ENCODE measurements at places on chromosomes 7 and 10. TPM values are rescaled to one million over a fixed set of nuclear protein-coding genes. Genes with fewer than 3 reads are reported as not detected.

Gene KIAA1217
- total RNA-seq = 108 TPM

Gene NPY
- not detected for total RNA-seq

Gene PODXL
- total RNA-seq = 40.4 TPM

Gene PTPRN2
- 34.3 TPM for total RNA-seq

Gene TACR2
- 1.1 TPM for total RNA-seq

Gene PDE6C
- not detected for total RNA-seq

Gene SPDYE5
- not detected for total RNA-seq

Gene TET1
- 3.3 TPM for total RNA-seq

Gene HECW1
- total RNA-seq = 0.83 TPM

Gene ITGB1
- total RNA-seq = 152 TPM

GRCh38 chr7:135757719-135758411 is 9.3 kb upstream of the FAM180A start:
- DNase-seq = no peak

- DNase-seq = no peak
Measured at GRCh38 chr7:42236266-42236975, 588 bp downstream of the GLI3 start.

- no peak for DNase-seq
Measured at GRCh38 chr7:921581-922333, 32.7 kb downstream of the ADAP1 start.

DNA sequence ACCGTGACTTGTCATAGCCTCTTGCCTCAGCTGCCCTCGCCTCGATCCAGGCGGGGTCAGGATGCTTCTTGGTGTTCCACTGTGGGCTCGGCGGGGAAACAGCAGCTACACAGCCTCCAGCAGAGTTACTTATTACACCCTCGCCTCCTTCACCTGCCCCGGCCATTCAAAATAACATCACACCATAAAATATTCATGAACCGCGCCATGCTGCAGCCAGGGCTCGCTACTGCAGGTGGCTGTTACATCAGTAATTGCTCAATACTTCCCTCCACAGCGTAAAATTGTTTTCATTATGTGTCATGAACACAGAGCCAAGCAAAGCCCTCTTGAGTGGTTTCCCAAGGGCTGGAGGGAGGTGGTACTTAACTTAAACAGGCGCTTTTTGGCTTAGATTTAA is 241.5 kb upstream of the SP8 start:
- DNase-seq = peak; percentile 38

GRCh38 chr7:90345595-90346335 is 751 bp upstream of the GTPBP10 start:
- DNase-seq = no peak

GRCh38 chr7:142611566-142612236 is 137.6 kb upstream of the PRSS1 start:
- no peak for DNase-seq

- DNase-seq = no peak
Measured at GRCh38 chr7:8365499-8366110, 67.8 kb upstream of the NXPH1 start.

- DNase-seq = no peak
Measured at GRCh38 chr7:131530137-131530536, 26.3 kb downstream of the PODXL start.

- peak; percentile 90 for DNase-seq
Measured at GRCh38 chr7:76296743-76297740, 5.4 kb upstream of the HSPB1 start.

GRCh38 chr7:100890653-100891567 is 1.4 kb upstream of the UFSP1 start:
- no peak for DNase-seq

GRCh38 chr10:117159390-117159789 is 21.3 kb upstream of the VAX1 start:
- DNase-seq = no peak

DNA sequence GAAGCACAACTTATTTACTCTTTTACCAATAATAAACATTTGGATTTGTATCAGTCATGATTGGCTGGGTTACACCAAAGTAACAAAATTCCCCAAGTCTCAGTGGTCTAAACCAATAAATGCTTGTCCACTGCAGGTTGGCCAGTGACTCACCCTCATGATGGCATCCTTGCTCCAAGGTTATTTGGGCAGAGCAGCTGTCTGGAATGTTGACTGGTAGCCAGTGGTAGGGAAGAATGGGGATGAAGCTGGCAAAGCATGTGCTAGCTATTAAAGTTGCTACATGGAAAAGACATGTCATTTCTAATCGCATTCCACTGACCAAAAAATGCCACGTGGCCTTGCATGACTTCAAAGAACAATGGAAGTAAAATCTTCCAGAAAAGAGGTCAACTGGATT is 1168.7 kb upstream of the CELF2 start:
- DNase-seq = no peak

- no peak for DNase-seq
Measured at GRCh38 chr10:32340596-32341180, 6.3 kb downstream of the EPC1 start.

GRCh38 chr7:21784989-21785388 is 160.7 kb downstream of the CDCA7L start:
- no peak for DNase-seq

- no peak for DNase-seq
Measured at GRCh38 chr7:141128931-141129330, 55.1 kb downstream of the TMEM178B start.

DNA sequence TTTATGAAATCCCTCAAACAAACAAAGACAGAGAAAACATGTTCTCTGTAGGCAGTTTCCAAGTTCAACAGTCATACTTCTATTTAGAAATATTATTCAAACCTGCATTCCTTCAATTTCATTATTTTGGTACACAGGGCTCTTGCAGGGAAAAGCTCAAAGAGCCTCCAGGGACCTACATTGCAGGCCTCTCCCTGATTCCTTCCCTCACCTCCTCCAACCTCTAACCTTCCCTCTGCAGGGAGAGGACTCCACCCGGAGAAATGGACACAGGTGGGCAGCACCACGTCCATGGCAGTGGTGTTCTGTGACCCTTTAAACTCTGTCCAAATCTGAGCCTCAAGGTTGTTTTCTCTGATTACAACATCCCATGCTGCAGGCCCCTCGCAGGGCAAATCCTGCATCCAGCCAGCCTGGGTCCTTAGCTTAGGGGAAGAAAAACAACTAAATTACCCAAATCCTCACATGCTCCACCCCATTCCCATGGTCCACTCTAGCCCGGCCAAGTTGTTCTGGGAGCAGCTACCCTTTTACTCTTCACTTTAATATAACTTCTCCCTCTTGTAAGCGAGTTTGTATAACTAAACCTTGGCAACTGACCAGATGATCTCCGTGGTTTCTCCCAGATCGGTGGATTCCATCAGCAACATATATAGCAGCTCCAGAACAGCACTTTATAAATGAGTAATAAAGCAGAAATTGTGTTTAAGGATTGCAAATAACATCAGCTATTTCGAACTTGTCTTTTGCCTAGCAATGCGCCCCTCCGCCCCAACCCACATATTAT is 129.8 kb downstream of the CUBN start:
- DNase-seq = no peak

GRCh38 chr10:70856454-70856853 is 31.9 kb downstream of the PCBD1 start:
- no peak for DNase-seq

DNA sequence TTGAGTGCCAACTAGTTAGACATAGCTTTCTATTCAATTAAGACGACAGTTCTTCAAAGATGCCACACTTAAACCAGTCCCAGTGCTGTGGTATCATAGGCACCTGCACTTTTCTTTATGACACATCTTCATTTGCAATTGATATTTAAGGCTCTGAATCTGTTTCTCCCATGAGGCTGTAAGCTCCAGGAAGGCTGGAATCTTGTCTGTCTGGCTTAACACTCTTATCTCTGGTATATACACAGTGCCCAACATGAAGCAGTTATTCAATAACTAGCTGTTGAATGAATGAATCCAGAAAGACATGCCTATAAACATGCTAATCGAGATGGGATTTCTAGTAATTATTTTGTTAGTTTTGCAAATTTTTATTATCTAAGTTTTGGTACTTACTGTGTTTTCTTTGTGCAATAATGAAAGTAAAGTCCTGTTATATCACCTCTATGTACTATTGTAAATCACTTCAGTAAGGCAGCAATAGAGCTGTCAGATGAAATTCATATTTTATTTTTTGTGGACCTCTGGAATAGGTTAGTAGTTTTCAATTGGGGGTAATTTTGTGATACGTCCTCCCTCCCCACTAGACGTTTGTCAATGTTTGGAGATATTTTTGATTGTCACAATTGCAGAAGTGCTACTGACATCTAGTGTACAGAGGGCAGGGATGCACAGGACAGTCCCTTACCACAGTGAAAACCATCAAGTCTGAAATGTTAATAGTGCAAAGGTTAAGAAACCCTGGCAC is 51.3 kb upstream of the STEAP4 start:
- DNase-seq = no peak

GRCh38 chr10:34046506-34047034 is 712.1 kb upstream of the NRP1 start:
- no peak for DNase-seq

DNA sequence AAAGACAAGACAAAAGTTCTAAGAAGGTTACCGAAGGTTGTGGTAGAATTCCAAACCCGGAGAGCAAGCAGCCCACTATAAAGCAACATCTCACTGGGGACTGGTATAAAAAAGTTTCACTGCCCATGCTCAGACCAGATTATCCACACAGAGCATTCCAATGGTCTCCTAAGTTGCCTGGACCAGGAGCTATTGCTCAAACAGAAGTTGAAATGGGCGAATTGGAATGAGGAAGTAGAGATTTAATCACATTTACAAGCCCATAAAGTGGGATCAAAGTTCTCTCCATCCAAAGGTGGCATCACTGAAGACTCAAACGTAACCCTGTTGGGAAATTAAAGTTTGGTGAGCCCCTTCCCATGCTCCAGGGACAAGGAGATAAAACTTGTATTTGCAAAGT is 19.8 kb downstream of the OR2F1 start:
- DNase-seq = no peak

- no peak for DNase-seq
Measured at GRCh38 chr7:44131173-44132029, 8.1 kb upstream of the POLD2 start.

DNA sequence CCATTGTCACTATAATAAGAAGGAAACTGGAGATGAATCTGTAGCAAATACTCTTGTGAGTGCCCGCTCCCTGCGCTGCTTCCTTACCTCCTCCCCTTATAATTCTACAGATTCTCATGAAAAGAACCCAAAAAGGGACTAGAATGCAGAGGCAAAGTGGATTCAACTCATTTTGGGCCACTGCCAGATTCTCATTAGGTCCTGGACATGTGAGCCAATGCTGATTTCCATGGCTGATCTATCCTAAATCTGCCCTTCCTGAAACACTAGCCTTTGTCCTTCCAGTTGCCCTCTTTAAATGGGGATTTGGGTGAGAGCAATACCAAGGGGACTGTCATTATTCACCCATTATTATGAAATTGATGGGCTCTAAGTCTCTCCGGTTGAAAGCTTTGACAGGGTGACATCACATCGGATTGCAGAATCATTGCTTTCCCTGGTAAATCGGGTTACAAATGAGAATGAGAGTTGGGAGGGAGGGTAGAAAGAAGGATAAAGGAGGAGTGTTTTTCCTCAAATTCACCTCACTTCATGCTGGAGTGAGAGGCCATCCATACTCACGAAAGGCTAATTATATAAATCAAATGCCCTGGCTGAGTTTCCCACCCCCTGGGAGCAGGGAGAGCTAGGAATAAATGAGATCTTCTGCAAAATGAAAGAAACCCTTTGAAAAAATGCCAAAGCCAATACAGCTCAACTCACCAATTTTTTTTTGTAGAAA is 37.5 kb downstream of the PTN start:
- no peak for DNase-seq

DNA sequence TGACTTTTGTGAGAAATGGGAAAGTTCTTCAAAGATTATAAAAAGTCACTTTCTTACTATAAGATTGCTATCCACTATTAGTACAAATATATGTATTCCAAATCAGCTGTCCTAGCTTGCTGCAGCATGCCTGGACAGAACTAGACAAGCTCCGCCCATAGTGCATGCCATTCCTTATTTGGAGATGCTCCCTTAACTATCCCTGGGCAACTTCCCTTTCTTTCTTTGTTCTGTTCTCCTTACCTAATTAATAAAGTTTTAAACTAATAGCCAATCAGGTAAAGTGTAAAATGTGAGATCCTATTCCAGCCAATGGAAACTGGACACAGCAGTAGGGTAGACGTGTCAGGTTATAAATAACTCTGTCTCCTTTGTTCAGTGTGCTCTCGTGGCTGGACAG is 281.9 kb downstream of the CAMK1D start:
- no peak for DNase-seq

- DNase-seq = no peak
Measured at GRCh38 chr7:152054367-152055230, 29.1 kb downstream of the GALNT11 start.

GRCh38 chr10:6239213-6239991 is 36.7 kb downstream of the PFKFB3 start:
- DNase-seq = no peak

GRCh38 chr10:87503886-87504285 is 807 bp upstream of the MINPP1 start:
- DNase-seq = no peak

GRCh38 chr10:90437452-90437851 is 420.4 kb downstream of the HTR7 start:
- DNase-seq = no peak

DNA sequence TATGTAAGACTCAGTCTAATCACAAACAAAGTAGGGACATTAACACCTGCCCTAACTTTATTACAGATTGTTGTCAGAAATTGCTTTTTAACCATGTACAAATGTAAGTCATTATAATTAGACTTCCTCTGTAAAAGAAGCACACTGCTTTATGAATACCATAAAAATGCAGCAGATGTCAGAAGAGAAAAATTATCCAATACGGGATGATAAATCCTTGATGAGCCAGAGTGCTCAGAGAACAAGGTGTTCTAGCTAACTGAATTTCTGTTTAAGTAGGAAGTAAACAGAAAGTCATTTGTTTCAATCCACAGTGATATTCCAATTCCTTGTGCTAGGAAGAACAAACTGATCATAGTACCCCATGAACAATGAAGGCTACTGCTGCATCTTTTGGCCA is 54.6 kb upstream of the BMPER start:
- no peak for DNase-seq

Data from Peyer's patch (tissue), 4 donors.